ENCODE measurements at places on chromosomes 4 and X. TPM values are rescaled to one million over a fixed set of nuclear protein-coding genes. Genes with fewer than 3 reads are reported as not detected.

TMEM150C gene
- 23.6 TPM for polyA plus RNA-seq

PABPC4L gene
- polyA plus RNA-seq: 1.5 TPM

S100G gene
- not detected for polyA plus RNA-seq

GPR101 gene
- polyA plus RNA-seq: 0.55 TPM

DUSP9 gene
- 3.1 TPM for polyA plus RNA-seq

Measured in spinal cord (tissue), 10 donors.